ENCODE measurements at places on chromosomes 5 and 9.

DNA sequence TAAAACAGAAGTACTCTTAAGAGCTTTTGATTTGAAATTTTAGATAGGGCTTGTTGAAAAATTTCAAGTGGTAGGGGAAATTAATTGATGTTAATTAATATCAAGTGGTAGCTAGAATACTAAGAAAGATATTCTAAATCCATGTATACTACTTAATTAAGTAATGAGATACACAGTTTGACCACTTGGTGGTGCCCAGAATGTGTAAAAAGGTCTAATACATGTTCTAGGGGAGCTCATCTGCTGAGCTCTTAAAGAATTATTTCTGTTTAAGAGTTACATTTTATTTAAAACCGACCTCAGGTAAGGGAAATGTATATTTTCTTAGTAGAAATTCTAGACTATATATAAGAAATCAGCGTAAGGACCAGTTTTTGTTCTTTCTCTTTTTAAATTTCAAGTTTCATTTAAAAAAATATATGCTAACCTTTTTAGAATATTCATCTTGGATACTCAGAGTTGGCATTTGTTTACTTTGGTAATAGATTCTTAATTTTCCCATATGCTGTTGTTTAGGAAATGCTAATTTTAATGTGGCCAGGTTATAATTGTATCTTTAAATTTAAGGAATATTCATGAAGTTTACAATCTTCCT is 61.5 kb downstream of the LNPEP start:
- no peak for DNase-seq

GRCh38 chr5:78716206-78716605 is 67.6 kb upstream of the LHFPL2 start:
- DNase-seq, result no peak

DNA sequence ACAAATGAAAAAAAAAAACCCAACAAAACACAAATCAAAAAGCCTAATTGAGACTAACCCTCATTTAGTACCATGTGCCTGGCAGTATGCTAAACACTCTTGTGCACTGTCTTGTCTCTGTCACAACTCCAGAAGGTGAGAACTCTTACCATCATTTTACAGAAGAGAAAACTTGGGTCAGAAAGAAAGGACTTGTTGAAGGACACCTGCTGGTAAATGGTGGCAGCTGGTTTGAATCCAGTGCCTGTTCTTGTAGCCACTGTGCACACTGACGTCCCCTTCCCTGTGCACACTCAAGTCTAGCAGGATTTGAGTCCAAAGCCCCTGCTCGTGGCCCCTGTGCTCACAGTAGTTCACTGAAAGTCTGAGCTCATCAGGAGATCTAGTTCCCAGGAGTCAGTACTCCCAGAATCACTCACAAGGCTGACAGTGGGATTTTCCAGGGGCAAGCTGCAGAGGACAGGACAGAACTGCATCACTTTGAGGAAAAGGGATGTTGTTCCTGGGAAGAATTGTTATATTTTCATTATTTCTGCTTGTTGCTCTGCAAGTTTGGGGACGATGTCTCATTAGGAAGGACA is 43.0 kb upstream of the HSD17B4 start:
- no peak for DNase-seq

DNA sequence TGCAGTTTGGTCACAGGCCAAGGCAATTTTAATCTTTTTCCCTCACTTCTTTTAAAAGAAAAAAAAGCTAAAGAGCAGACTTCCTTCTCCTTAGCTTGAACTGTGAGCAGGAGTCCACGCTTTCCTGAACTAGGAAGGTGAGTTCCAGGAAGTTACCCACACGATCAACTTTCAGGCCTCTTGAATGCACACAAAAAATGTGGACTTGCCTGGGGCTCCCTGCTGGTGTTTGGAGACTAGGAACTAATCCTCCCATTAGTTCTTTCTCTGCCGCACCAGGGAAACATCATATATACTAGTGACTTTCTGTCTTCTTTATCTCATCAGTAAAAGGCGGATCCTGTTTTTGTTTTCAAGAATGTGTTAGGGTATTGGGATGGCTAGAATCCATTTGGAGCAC is 240.0 kb downstream of the GOLPH3 start:
- no peak for DNase-seq

DNA sequence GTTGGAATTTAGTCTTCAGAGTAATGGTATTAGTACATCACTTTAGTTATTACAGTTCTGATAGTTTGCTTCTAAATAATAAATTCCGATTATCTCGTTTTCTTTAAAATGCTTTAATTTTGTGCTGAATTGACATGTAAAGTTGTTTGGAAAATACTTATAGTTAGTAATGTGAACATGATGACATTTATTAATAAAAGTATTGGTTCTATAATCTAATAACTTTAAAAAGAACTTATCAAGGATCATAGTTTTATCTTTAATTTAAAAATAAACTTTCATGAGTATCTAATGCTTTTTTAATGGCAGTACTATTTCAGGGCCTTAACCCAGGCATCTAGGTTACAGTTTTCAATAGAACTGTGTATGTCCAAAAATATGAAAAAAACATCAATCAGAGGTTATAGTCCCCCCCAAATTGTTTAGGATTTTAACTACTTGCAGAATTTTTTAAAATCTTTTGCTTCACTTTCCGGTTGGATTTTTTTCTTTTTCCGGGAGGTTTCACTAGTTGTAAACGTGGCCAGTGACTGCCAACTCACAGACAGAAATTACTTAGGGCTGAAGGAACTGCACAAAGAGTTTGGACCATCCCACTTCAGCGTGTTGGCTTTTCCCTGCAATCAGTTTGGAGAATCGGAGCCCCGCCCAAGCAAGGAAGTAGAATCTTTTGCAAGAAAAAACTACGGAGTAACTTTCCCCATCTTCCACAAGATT is 680 bp downstream of the GPX8 start:
- no peak for DNase-seq

DNA sequence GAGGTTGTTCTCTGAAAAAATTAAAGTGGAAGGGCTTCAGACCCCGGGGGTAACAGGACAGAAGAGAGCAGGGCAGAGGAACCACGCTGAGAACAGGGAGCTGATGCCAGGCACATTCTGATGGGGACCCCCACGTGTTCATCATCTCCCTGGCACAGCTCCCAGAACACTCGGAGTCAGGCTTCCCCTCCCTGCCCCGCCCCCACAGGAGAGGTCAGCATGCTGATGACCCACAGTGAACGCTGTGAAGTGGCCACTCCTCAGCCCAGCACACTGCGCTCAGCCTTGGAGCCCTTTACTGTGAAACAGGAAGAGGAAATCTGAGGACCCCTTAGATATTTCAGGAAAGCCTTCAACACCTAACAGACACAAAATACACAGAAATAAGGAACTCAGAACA is 16.4 kb downstream of the RETREG1 start:
- no peak for DNase-seq

DNA sequence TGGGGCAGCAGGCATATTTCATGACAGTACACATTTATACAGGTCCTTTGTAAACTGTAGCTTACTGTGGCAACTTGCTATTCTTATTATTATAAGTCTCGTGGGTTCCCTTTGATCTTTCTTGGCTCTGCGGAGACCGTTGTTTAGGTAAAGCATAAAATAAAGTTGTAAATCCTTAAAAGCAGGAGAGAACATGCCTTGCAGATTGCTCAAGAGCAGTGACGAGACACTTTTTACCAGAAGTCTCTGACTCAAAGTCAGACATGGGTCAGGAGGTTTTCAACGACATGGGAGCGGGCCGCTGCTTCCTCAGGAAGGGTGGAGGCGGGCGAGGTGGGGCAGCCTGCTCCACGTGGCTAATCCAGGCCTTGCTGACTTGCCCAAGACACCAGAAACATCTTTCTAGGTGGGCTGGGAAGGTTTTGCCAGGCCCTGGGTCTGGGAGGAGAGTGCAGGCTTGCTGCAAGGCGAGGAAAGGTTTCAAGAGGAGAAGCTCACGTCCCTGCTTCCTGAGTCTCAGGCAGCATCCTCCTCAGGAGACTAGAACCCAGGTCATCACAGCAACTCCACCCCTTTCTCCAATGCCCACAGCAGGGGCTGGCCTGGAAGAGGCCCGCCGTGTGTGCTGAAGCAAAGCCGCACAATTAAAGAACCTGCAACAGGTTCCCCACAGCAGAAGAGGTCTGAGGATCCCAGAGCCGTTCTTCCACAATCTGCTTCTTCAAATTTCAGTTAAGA is 6.5 kb downstream of the TBC1D2 start:
- DNase-seq, result no peak

DNA sequence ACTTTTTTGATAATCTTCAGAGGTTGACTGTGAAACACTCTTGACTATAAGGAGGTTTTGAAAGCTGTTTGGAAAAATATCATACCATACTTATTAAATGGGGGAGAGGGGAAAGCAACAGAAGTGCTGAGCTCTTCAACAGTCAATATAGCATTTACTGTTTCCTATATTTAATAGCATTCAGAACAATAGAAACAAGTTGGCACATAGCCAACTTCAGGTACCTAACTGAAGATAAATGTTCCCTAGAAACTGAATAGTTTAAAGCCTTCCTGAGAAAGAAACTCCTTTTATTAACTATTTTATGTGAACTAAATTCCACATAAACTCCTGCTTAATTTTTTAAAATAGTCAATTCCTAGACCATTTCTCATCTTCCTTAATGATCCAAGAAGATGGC is 26.3 kb downstream of the SLC31A1 start:
- no peak for DNase-seq

DNA sequence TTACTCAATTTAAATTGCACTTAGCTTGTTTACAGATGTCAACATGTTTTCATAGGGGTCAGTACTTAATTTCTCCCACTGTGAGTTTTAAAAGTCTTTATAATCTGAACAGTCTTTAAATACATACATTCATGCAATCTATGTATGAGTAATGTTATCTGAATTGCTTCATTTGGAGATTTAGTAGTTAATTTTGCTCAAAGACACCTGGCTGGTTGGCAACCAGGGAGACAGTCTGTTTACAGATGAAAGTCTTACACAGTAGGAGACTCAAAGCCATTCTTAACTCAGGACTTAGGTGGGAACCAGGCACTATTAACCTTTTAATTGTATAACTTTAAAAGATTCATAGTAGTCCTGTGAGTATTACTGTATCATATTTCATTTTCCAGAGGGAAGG is 29.3 kb downstream of the DAB2 start:
- no peak for DNase-seq

- no peak for DNase-seq
Observed at GRCh38 chr9:77769246-77769645, 121.1 kb upstream of the GNA14 start.

DNA sequence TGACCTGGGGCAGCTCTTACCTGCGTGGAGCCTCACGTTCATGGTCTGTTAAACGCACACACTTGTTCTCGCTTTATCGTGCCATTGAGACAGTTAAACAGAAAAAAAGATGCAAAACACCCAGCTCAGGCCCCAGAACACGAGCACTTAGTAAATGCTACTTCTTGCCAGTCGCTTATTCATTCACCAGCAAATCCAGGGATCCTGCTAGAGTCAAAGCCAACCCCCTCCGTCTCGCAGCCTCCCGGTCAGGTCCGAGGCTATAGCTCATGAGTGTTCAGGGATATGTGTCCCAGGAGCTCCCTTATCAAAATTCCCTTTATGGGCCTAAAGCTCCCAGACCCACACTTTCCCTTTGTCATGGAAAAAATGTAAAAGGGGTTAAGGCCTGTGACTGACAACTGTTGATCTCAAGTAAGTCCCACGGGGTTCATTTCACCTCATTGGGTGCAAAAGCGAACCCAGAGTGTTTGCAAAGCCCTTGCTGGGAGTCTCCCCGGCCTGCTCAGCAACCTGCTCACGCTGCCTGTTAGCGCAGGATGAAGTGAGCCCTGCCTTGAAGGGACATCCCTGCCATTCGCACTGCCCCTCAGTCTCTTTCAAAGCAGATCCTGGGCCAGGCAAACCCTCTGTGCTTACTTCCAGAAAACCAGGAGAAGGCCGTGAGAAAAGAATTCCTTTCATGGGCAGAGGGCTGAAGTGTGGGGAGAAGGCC is 40.7 kb downstream of the HRH2 start:
- no peak for DNase-seq

GRCh38 chr5:10707198-10708142 is 53.6 kb downstream of the DAP start:
- no peak for DNase-seq
